Bronchial epithelial cell (primary cell): ENCODE measurements at places on chromosomes 11 and 22. TPM values are rescaled to one million over a fixed set of nuclear protein-coding genes. Genes with fewer than 3 reads are reported as not detected.

USP28 gene
- 20.5 and 30.0 TPM in 2 replicates for total RNA-seq

GRCh38 chr11:3201677-3202181 lies 16.9 kb downstream of the MRGPRG start:
- no peak for DNase-seq

FAM89B gene
- total RNA-seq, result 10.6 and 10.8 TPM in 2 replicates

- DNase-seq, result peak; percentile 50
Observed at GRCh38 chr11:76615950-76616349, 54.6 kb downstream of the LRRC32 start.

GRCh38 chr11:75351541-75351790 lies at the start of gene ARRB1:
ARRB1 (minus strand) TSS chr11:75351661; CDS start chr11:75351607, 54 bp downstream.
- no peak for DNase-seq
